ENCODE measurements at places on chromosomes 12 and 14. TPM values are rescaled to one million over a fixed set of nuclear protein-coding genes. Genes with fewer than 3 reads are reported as not detected.

DNA sequence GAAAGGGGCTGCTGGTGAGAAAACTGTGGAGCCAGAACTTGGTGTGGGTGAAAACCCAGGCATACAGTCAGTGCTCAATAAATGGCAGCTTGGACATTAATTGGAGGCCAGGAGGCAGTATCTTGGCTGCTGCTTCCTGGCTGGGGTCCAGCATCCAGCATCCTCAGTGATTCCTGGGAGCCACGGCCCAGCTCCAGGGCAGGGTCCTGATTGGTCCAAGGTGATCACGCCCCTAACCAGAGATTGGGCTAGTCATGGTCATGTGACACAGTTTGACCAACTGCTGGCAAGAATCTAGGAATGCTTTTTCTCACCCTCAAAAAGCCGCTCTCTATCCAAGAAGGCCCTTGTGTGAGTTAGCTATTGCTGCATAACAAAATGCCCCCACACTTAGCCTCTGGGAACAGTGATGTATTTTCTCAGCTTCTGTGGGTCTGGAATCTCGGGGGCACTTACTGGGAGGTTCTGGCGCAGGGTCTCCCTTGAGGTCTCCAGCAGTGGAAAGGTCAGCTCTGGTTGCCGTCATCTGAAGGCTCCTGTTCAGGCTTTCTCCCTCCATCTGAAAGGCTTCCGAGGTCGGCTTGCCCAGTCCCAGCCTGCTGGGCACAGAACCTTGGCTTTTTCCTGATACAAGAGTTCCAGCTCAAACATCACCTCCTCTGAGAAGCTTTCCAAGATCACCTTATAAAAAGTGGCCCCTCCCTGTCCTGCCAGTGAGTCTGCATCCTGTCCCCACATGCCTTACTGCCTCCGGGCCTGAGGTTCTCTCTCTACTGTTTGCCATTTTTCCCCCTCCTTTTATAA lies 119.2 kb upstream of the NCOR2 start:
- DNase-seq = peak; percentile 26

Gene RD3L
- not detected for total RNA-seq

DNA sequence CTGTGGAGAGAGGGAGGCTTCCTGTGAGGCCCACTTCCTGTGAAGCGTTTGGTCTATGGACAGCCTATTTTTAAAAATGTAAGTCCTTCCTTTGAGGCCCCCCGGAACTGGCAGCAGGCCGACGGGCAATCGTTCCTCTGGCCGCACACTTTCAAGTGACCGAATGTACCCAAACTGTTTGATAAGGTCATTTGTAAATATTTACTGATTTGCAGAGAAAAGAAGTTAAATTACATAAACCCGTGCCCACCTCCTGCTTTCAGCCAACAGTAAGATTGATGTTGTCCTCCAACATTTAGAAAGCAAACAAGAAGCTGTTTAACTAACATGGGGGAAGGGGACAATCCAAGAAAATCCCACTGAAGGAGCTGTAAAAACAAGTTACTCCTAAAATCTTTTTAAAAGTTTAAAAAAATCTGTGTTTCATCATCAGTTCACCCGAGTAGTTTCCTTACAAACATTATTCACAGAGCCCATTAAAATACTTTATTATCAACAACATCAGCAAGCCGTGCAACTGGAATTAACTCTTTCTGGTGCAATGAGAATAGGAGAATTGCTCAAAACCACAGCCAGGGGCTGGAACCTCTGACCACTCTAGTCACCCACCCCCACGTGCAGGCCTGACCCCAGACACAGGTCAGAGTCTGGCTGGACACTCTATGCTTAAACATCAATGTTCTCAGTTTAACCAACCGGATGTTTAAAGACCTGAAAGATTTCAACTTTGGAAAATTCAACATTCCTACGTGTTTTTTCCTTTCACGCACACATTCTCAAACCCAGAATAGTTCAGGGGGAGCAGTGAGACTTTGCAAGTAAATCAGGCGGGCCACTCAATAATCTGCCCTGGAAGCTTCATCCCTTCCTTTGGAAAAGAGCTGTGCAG lies 65.3 kb downstream of the FOXN3 start:
- peak; percentile 67 for DNase-seq

Gene CAPRIN2
- total RNA-seq = 42.7 TPM

GRCh38 chr12:128643155-128643554 lies 180.6 kb downstream of the SLC15A4 start:
- no peak for DNase-seq

DNA sequence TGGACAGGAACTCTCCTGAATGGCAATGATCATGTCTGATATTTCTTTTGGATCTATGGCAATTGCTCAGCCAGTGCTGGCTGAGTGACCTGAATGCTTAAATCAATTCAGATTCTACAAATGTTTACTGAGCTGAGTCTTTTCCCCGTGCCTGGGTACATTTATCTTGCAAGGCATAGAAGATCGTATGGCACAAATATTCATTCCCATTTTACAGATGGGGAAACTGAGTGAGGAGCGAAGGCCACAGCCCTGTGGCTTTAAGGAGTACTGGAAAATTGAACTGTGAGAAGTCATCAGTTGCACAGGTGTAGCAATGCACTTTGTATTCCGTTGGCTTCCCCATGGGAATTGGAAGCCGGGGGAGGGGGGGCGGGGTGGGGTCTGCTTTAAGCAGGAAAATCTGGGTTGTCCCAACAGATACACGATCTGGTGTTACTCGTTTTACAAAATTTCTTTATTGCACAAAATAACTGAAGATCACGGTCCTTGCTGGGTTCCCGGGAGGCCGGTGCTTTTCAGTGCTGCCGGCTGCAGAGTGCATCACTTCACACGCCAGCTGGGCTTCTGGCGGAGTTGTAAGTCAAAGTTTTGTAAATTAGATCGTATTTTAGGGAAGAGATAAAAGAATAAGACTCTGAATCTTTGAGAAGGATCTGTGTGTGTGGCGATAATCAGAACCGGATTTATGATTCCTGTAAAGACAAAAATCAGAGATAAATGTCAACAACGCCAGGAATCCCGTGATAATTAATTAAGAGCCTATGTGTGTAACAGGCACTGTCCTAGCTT lies 75.0 kb upstream of the MAP1LC3B2 start:
- no peak for DNase-seq

- no peak for DNase-seq
These were observed 33.7 kb upstream of the PPP1CC start for GRCh38 chr12:110776410-110776809.

GRCh38 chr12:83843541-83843940 lies 1069.1 kb downstream of the SLC6A15 start:
- no peak for DNase-seq

Gene MYBPC1
- total RNA-seq = not detected

- no peak for DNase-seq
These were observed 105.0 kb upstream of the FRMD6 start for GRCh38 chr14:51546603-51547258.

Gene PMCH
- total RNA-seq = not detected

Gene TSPAN19
- not detected for total RNA-seq

- DNase-seq = no peak
These were observed 23.6 kb downstream of the ZNF664 start for GRCh38 chr12:123996581-123996980.

DNA sequence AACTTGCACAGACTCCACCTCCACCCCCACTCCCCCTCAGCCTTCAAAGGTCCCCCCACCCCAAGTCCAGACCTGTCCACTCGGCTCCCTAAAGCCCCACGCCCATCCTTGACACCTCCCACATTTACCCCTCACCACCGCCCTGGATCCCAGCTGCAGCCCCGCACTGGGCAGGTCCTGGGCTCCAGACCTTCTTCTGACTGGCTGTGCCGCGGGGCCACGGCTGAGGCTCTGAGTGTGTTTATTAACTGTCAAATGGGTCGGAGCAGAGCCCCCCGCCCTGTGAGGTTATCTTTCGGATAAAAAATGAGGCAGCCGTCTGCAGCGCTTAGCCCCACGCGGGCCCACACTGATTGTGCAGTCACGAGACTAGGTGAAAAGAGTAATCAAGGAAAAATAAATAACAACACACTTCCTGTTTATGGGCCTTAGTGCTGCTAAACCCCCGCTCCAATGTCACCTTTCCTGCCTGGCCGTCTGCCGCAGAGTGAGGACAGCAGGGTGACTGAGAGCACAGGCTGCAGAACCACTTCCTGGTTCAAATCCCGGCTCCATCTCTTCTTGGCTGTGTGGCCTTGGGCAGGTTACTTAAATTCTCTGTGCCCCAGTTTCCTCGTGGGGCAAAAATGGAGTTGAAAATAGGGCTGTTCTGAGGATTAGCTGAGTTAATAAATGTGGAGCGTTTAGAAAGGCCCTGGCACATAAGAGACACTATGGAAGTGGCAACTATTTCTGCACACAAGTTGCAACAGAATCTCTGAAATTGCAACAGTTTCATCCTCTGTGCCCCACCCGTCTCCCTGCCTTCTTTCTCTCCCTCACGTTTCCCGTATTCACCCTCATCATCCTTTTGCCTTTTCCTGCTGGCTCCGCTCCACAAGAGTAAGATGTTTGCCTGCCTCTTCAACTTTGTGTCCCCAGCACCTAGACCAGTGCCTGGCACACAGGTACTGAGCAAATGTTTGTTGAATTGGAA lies 9.4 kb downstream of the SETD1B start:
- DNase-seq = no peak

- DNase-seq = peak; percentile 27
These were observed 43.5 kb downstream of the B4GALNT3 start for GRCh38 chr12:503111-503761.

GRCh38 chr14:105022276-105022670 lies 1.4 kb upstream of the CDCA4 start:
- no peak for DNase-seq

GRCh38 chr12:18422871-18423270 lies 161.6 kb downstream of the PIK3C2G start:
- DNase-seq = no peak

Gene OR4E2
- total RNA-seq = not detected

GRCh38 chr12:3977621-3978020 lies 104.4 kb upstream of the PARP11 start:
- DNase-seq = no peak

DNA sequence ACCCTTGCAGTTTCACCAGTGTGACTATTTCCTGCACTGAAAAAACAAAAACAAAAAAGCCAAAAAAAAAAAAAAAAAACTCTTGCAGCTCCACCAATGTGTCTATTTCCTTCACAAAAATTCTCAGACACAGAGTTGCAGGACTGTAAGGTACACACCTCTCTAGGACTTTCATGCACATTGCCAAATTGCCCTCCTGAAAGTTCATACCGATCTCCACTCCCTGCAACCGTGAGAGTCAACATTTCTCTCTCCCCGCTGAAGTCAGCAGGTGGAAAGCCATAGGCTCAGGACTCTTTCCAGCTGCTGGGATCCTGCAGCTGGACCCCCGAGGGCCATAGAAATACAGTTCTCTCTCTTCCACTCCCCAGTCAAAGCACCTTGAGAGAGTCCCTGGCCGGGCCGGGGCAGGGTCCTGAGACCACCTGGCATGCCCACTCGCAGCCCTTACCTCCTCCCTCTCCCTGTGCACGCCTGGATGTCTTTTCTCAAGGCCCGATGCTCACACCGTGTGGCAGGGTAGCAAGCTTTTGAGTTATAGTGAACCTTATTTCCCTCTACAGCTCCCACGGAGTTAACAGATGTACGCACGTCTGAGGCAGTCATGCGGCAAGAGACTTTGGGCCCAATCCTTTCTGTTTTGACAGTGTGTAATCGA lies 23.6 kb downstream of the MMAB start:
- peak; percentile 88 for DNase-seq

Gene CEP290
- 22.4 TPM for total RNA-seq

Gene NRIP2
- total RNA-seq = 0.59 TPM

Gene ADAMTS20
- not detected for total RNA-seq

- DNase-seq = peak; percentile 80
These were observed 53.9 kb downstream of the WNK1 start for GRCh38 chr12:806200-806791.

Gene A2M
- 2.9 TPM for total RNA-seq

Gene SLCO1B1
- total RNA-seq = not detected

- DNase-seq = peak; percentile 78
These were observed 16.9 kb downstream of the OR6S1 start for GRCh38 chr14:20624495-20625070.

DNA sequence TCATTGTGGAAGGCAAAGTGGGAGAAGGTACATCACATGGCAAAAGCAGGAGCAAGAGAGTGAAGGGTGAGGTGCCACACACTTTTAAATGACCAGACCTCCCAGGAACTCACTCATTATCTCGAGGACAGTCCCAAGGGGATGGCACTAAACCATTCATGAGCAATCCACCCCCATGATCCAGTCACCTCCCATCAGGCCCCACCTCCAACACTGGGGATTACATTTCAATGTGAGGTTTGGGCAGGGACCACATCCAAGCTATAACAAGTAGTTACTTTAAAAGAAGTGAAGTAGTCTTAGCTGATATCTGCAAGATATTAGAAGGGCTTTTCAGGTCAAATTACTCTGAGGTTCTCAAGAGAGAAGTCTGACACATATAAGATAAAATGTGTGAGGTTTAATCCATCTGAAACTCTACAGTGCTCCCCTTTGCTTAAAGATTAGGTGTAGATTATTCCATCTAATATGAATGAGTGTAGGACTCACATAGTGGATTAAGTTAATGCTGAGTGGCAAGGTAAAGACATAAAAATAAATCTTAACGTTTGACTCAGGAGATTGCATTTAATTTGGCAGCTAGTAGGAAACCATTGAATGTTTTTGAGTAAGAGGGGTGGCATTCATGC lies 130.8 kb downstream of the TMX1 start:
- DNase-seq = no peak

Gene GLIPR1L1
- total RNA-seq = not detected

Gene PLEK2
- 1.2 TPM for total RNA-seq

DNA sequence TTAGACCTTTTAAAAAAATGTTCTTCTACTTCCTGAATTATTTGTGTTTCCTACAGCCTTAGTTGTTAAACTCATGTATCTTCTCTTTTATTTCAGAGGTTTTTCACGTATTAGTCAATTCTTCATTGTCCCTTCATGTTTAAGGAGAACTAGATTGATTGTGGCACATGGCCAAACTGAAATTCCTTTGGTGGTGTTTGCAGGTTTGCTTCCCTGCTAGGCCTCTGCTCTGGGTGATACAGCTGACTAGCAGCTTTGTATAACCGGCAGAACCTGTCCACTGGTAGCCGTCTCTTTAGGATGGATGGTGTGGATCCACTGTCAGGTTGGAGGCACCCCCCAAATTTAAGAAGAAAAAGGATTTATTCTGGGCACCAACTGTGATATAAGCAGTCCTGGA lies 262.1 kb downstream of the FBXL14 start:
- DNase-seq = no peak

Gene TMTC1
- total RNA-seq = 69.2 TPM

DNA sequence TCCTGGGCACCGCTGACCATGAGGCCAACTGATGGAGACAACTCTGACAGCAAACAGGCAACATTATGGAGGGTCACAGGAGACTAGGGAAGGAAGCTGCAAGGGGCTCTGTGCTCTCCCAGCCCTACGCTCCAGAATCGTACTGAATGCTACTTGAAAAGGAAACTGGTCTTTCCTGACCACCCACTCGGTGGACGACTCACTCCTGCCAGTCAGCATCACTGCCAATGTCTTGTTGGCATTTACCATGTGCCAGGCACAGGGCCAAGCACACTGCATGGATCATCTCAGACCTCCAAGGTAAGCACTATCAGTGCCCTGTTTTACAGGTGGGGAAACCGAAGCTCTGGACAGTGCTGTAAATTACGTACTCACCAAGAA lies 38.0 kb downstream of the CCDC85C start:
- DNase-seq = no peak

- no peak for DNase-seq
These were observed 50.3 kb downstream of the AKAP6 start for GRCh38 chr14:32379447-32379846.
